ENCODE measurements at places on chromosomes 7 and 10.
A peak's percentile ranks its signal among the peaks of the same experiment; 100 is the strongest.

- DNase-seq, result no peak
Observed at GRCh38 chr10:49330127-49330665, 31.2 kb downstream of the C10orf71 start.

GRCh38 chr10:71239946-71240795, 27.8 kb downstream of the UNC5B start:
- DNase-seq, result no peak

DNA sequence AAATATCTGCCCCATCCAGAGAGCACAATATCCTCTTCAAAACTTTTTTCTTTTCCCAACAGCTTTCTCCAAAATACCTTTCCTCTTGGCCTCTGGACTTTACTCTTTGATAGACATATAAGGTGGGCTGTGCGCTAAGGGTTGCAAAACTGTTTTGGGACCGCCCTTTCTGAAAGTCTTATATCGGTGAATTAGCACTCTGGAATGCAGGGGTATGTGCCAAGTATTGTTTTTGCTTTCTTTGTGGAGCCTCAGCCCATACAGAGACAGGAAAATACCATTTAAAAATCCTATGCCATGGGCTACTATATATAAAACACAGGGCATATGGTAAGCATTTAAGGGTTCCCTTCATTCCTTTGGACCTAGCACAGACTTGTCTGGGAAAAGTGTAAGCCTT, 37.7 kb downstream of the PPP1R17 start:
- DNase-seq, result no peak

GRCh38 chr7:135733603-135734342, 5.8 kb upstream of the SLC13A4 start:
- DNase-seq, result no peak

- no peak for DNase-seq
Observed at GRCh38 chr10:34931216-34931615, 116.1 kb upstream of the PARD3 start.

DNA sequence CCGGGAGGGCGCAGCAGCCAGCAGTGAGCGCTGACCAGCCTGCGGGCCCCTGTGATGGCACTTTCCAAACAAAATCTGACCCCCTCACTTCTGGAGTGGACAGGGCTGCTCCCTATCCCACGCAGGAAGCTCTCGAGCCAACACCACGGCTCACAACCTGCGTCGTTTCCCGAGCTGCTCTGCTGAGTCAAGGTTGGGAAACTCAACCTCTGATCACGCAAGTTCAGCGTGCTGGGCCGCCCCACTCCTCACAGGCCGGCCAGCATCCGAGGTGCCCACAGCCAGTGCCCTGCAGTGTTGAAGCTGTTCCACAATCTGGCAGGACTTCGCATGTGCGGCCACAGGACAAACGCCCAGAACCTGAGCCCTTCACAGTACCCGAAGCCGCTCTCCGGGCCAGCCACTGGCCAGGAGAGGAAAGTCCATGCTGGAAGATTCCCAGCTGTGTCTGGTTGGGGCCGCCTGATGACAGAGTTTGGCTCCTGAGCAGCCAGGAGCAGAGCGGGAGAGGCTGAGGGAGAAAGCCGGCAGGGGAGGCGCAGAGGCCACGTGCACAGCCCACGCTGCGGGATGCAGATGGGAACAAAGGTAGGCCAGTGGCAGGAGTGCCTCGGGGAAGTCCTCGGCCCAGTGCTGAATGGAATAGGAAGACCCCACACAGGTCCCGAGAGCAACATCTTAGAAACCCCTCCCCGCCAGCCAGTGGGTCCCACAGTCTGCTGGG, 263.3 kb upstream of the TCERG1L start:
- no peak for DNase-seq

GRCh38 chr7:94274828-94275227, 119.9 kb upstream of the COL1A2 start:
- no peak for DNase-seq

GRCh38 chr7:151094675-151095074, 8.4 kb downstream of the AGAP3 start:
- DNase-seq, result no peak

DNA sequence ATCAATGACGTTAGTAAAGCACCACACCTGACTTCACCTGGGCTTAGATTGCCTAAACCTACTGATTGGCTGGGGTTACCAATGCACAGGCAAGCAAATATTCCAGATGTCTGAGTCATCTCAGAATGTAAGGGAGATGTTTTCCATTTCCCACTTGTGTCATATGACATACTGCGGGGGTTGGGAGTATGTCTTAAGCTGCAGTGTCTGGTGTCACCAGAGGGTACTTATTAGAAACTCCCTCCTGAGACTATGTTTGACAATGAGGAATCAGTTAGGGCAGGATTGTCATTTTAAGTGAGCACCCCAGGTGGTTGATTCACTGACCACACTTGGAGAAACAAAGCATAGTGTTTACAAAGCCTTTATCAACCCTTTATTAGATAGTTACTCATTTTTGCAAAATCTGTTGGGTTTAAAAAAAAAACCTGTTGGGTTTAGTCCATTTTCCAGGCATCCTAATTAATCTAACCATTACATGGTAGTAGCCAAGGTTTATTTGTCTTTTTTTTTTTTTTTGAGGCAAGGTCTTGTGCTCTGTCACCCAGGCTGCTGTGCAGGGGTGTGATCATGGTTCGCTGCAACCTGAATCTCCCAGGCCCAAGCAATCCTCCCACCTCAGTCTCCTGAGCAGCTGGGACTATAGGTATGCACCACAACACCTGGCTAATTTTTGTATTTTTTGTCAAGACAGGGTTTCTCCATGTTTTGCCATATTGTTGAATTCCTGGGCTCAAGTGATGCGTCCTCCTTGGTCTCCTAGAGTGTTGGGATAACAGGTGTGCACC, 72.5 kb downstream of the CDK6 start:
- DNase-seq, result peak; percentile 26

DNA sequence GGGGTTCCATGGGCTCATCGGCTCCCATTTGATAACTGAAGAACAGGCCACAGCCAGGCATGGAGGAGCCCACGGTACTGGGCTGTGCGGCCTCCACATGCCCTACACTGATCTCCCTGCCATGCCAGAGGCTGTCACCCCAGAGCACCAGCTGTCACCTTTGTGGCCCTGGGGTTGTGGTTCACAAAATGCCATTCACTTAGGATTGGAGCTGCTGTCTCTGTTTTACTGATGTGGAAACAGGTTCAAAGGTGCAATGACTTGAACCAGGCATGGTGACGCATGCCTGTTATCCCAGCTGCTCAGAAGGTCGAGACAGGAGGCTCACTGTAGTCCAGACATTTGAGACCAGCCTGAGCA, 4.3 kb upstream of the UPK3B start:
- no peak for DNase-seq

- DNase-seq, result no peak
Observed at GRCh38 chr10:127349737-127350136, 153.3 kb upstream of the INSYN2A start.

All from hepatic stellate cell (primary cell).